ENCODE measurements at places on chromosomes 11 and 22. TPM values are rescaled to one million over a fixed set of nuclear protein-coding genes. Genes with fewer than 3 reads are reported as not detected.

The ABCG4 gene
- 0.35 TPM for total RNA-seq

The FAM111B gene
- 18.0 TPM for total RNA-seq

The KRTAP5-9 gene
- total RNA-seq = not detected

The FAM83F gene
- total RNA-seq = not detected

The MMP27 gene
- total RNA-seq = not detected

The LRRC74B gene
- not detected for total RNA-seq

All from pulmonary artery endothelial cell (primary cell).